Stimulated activated CD4-positive, alpha-beta T cell treated with anti-CD3 and anti-CD28 coated beads, Interleukin-4, amount 100 ng/mL, for 1 hour (primary cell): ENCODE measurements at places on chromosomes 1 and 21.

GRCh38 chr1:77063118-77063517 is 156.1 kb downstream of the PIGK start:
- no peak for DNase-seq

DNA sequence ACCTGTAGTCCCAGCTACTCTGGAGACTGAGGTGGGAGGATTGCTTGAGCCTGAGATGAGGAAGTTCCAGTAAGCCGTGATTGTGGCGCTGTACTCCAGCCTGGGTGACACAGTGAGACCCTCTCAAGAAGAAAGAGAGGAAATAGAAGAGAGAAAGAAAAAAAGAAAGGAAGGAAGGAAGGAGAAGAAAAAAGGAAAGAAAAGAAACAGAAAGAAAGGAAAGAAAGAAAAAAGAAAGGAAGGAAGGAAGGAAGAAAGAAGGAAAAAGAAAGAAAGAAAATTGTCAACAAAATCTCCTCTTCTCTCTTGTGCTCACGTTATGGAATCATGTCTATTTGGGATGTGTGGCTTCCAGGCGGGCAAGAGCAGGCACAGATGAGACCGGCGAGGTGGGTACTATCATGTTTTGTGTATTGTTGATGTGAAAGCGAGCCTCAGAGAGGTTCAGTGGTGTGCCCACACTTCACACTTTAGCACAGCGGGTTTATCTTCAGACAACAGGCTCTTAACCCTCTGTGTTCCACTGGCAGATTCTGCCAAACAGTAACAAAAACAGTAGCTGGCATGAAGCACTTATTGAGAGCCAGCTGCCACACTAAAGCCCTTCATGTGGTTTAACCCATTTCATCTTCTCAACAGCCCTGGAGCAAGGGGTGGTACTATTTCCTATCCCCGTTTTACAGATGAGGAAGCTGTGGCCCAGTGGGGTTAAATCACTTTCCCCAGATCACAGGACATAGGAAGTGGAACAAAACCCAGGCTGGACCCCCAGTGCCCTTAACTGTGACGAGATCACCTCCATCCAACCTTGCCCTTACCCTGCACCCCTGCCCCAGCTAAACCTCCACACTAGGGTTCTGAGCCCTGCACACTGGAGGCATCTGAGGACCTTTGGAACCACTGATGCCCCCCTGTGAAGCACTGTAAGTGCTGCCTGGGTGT is 94.7 kb upstream of the TARDBP start:
- no peak for DNase-seq

- no peak for DNase-seq
Measured at GRCh38 chr1:10857687-10858086, 61.2 kb upstream of the CASZ1 start.

- no peak for DNase-seq
Measured at GRCh38 chr1:240293706-240294105, 202.0 kb downstream of the FMN2 start.

GRCh38 chr1:25537153-25537831 is 6.1 kb upstream of the LDLRAP1 start:
- no peak for DNase-seq
